Brain microvascular endothelial cell (primary cell): ENCODE measurements at places on chromosomes 4 and X.
A peak's percentile ranks its signal among the peaks of the same experiment; 100 is the strongest.

DNA sequence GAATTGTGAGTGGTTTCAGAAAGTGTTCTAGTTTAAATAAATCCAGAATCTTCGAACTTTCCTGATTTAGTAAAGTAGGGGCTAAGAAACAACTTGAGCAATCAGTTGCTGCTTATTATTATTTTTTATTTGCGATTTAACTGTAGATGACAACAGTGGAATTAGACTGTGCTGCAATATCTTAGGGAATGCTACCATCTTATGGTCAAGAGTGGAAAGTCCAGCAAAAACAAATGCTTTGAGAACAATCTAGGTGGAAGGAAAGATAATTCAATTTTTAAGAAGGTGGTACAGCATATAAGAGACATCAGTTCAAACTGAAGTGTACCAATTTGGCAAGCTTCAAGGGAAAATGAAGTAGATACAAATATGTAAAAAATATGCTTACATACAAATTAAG is 73.3 kb downstream of the CYLC1 start:
- DNase-seq, result no peak

DNA sequence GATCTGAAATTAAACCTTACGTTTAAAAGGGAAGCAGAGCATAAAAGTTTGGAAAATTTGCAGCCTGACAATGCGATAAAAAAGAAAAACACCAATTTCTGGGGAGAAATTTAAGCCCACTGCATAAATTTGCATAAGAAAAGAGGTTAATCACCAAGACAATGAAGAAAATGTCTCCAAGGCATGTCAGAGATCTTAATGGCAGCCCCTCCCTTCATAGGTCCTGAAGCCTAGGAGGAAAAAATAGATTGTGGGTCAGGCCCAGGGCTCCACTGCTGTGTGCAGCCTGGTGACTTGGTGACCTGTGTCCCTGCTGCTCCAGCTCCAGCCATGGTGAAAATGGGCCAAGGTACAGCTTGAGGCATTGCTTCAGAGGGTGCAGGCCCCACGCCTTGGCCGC is 264.0 kb upstream of the CT83 start:
- DNase-seq, result no peak

- DNase-seq, result peak; percentile 1
These were observed 252.0 kb downstream of the FBXW7 start for GRCh38 chr4:152283801-152284470.

DNA sequence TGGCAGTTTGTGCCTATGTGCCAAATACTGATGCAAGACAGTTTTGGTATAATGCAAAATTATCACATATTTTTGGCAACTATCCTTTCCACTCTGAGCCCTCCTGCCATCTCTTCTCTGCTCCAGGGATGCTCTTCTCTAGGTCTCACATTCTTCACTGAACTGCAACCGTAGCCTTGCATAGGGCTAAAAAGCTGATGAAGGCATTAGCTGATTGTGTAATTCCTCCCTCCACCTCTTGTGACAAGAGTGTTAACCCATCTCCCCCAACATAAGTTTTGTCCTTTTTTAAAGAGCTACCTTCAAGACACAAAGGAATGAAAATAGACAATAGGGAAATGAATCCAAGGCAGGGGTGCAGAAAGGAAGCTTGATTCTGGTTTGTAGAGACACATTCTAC is 33.1 kb upstream of the ANK2 start:
- DNase-seq, result no peak

- peak; percentile 45 for DNase-seq
These were observed 551.4 kb downstream of the IQCM start for GRCh38 chr4:149264093-149264733.

DNA sequence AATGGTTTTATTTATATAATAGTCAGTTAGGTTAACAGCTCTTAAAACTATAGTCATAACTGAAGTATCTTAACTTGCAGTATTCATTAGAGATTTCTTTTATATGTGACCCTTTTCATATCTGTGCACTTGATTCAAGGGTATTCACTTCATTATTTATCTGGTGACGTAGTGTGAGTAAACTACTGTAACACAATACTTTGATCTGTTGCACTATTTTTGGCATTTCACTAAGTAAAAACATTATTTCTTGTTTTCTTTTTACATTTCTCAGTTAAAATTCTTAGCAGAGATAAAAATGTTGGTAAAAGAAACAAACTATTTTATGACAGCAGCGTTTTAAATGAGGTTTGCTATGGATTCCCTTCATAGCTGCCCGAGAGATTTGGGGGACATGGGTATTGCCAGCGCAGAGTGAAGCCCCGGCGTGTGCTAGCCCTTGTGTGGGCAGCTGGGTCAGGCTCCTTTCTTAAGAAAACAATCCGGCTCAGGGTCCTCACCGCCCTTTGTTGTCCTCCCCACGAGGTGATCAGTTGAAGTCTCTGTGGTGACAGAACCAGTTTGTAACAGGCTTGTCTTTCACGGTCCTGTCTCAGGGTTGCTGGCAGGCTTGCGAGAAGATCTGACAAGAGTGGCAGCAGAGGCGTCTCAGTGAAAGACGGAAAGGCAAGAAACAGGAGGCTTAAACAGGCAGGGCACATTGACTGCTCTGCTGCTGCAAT is 293.4 kb downstream of the BMPR1B start:
- no peak for DNase-seq

DNA sequence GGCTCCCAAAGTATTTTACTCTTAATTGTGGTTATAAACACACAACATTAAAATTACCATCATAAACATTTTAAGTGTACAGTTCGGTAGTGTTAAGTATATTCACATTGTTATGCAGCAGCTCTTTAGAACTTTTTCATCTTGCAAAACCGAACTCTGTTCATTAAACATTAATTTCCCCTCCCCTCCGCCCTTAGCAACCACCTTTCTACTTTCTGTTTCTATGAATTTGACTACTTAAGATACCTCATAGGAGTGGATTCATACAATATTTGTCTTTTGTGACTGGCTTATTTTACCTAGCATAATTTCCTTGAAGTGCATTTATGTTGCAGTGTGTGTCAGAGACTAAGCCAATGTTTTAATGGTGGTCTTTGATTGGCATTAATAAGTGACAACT is 32.6 kb downstream of the IL13RA1 start:
- no peak for DNase-seq

DNA sequence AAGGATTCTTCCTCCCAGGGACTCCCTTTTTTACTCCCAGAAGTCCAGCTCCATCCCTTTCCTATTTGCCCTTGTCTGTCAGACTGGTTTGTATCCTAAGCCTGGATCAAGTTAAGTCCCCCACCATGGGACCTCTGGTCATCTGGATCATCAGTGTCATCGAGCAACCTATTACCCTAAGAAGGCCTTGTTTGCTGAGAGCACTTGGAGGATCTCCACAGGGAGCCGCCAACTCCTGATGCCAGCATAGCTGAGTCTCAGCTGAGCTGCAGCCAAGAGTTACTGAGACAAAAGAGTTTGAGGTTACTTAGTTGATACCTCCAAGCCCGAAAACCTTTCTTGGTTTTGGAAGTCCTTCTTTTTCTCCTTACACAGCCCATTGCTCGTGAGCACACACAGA is 10.1 kb upstream of the DAPP1 start:
- no peak for DNase-seq

GRCh38 chrX:65723706-65724105 is 56.3 kb downstream of the MSN start:
- peak; percentile 14 for DNase-seq

GRCh38 chr4:67869580-67870190 is 14.1 kb downstream of the TMPRSS11D start:
- DNase-seq, result no peak
